Thymus (tissue), 14 donors: ENCODE measurements at places on chromosomes 4 and X.

DNA sequence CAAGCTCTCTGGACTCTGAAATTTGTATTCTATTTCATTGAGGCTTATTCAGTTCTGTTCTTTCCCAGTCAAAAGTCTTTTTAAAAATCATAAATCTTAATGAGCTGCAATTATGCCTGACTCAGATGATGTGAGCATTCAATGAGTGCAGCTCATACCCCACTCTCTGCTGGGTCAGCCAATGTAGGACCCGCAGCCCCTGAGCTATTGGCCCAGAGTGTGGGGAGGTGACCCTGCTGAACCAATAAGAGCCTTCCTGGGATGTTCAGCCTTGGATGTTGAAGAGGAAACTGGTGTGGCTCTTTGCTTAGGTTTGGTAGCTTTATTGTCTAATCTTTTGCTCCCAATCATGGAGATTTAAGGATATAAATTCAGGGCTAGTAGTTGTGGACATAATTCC, 12.1 kb upstream of the TCEAL4 start:
- DNase-seq, result no peak

GRCh38 chr4:112840061-112840460, 203.1 kb downstream of the LARP7 start:
- no peak for DNase-seq

DNA sequence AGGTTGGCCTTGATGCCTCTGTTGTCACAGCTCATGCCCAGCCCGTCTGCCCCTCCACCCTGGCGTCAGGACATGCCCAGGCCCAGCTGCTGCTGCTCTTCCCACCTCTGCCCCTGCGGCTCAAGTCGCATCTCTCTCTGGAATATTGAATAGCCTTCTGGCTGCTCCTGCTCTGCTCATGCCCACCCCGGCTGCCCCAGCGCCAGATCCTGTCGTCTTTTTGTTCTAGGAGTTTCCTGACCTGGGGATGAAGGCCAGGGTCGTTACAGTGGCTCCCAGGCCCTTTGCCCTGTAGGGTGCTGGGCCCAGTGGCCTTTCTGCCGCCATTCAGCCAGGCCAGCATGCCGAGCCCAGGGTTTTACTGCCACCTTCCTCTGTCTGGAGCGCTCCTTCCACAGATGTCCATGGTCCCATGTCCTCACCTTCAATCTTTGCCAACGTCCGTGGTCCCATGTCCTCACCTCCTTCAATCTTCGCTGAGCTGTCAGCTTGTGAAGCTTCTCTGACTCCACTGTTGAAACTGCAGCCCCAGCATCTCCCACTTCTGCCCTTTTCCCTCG, 9.7 kb downstream of the MAEA start:
- DNase-seq, result no peak

- no peak for DNase-seq
Observed at GRCh38 chr4:155738548-155738947, 20.3 kb upstream of the GUCY1B1 start.

- DNase-seq, result no peak
Observed at GRCh38 chrX:47366041-47366722, 4.2 kb upstream of the ZNF157 start.

- DNase-seq, result no peak
Observed at GRCh38 chr4:100872811-100873210, 355.0 kb upstream of the EMCN start.

DNA sequence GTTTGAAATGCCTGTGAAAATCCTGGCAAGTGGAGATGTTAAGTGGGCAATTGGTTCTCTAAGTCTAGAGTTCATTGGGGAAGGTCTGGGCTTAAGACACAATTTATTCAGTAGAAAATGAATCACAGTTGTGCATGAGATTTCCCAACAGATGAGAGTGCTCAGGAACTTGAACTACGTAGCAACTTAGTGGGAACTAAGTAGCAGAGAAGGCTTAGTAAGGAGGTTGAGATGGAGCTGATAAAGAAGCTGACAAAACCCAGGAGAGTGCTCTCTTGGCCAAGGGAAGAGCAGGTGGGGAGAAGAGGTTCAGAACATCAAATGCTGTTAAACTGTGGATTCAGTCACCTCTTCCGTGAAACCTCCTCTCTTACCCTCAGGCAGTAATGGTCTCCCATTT, 33.0 kb downstream of the AFF1 start:
- no peak for DNase-seq

DNA sequence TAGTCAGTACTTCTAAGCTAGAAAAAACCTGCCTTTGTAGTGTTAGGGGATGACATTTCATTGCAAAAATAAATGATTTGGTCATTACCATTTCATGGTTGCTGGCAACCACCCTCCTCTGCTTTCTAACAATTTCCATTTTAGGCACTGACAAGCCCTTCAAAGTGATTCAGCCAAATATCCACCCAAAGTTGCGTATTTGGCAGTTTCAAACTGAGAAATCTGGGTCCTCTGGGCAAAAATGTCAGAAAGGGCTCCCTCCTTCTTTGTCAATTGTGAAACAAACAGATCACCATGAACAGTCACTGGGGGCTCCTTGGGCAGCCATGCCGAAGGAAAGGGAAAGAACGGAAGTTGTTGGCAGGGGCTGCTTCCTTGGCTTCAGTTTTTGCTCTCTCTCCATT, 33.0 kb downstream of the PLAC1 start:
- DNase-seq, result no peak

GRCh38 chr4:159451006-159451405, 348.1 kb downstream of the RAPGEF2 start:
- no peak for DNase-seq
